ENCODE measurements at places on chromosomes 3 and 15. TPM values are rescaled to one million over a fixed set of nuclear protein-coding genes. Genes with fewer than 3 reads are reported as not detected.

Gene HIGD2B
- total RNA-seq: not detected

Gene MST1R
- 2.0 TPM for total RNA-seq

Gene SLC12A8
- total RNA-seq: 1.3 TPM

Gene CPNE9
- total RNA-seq: not detected

Gene CLDN11
- total RNA-seq: 30.1 TPM

Gene ITGA11
- 43.8 TPM for total RNA-seq

Gene ALS2CL
- 3.2 TPM for total RNA-seq

Gene ISL2
- total RNA-seq: 0.12 TPM

Gene ZBTB47
- 42.4 TPM for total RNA-seq

Gene CADM2
- total RNA-seq: not detected

Gene CTXN2
- total RNA-seq: not detected

Gene RASL12
- total RNA-seq: not detected

Gene CKMT1A
- not detected for total RNA-seq
